ENCODE measurements at places on chromosomes 1 and 21. TPM values are rescaled to one million over a fixed set of nuclear protein-coding genes. Genes with fewer than 3 reads are reported as not detected.
A peak's percentile ranks its signal among the peaks of the same experiment; 100 is the strongest.

DNA sequence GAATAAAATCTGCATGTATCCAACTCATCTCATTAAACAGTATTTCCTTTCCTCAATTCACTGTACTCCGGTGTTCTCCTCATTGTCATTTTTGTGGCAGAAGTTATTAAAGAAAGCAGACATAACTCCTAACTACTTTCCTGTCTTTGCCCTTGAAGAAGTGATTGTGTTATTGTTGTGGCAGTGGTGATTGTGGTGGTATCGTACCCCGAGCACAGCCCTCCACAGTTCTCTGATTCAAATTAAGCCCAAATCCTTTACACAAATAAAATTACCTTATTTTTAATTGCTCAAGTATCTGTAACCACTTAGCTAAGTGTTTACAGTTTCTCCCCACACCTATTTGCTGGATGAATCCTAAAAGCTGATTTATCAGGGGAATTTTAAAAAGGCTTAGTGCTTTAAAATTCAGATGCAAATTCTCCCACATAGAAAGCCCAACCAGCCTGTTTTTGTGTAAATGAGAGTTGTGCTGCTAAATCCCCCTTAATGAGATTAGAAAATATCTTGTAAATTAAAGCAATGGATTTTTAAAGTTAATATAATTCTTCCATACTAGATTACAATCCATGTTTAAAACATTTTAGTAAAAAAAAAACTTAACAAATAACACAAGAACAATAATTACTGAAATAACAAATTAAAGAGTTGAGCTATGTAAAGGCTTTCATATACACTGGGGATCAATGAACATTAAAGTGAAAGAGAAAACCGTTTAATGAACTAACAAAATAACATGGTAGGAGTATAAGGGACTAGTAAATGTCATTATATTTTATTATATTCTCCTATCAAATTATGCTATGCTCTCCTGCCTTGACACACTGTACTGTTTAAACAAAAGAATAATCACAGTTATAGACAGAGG, 259.0 kb downstream of the NEGR1 start:
- no peaks in the 10 kb centered on the region for H3K36me3 ChIP-seq
- no peak overlapping the region for H3K27ac ChIP-seq
- H3K4me1 ChIP-seq, result no peaks in the 10 kb centered on the region
- DNase-seq, result no peak
- no peak overlapping the region for H3K4me3 ChIP-seq

DNA sequence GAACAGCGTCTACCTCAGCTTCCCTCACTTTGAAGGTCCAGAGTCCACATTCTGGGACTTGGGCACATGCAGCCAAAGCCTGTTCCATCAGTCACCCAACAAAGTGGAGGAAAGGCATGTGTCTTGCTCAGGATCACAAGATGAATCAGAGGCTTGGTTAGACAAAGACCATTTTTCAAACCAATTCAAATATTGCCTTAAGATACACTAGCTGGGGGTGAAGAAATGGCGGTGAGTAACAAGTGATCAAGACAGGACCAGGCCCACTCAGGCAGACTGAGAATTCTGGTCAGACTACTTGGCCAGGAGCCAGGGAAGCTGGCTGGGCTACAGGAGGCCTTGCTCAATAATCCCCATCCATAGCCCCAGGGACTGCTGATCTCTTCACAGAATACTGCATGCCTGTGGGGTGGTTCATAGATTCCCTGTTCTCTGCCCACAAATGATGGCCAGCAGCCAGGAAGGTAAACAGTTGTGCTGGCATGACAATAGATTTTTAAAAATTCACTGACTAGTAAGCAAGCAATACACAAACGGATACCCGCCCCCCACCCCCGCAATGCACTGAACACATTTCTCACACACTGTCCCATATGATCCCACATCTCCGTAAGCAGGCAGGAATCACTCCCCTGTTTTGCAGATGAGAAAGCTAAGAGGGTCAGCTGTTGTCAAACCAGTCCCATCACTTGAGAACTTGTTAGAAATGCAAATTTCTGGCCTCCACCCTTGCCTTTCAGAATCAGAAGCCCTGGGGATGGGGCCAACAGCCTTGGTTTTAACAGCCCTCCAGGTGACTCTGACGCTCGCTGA, 27.2 kb downstream of the ERI3 start:
- H3K27me3 ChIP-seq, result no peaks in the 10 kb centered on the region
- H3K4me1 ChIP-seq, result peaks cover 21% of the 10 kb centered on the region
- peak; percentile 66 for DNase-seq
- H3K27ac ChIP-seq, result no peak overlapping the region
- no peaks in the 10 kb centered on the region for H3K36me3 ChIP-seq

GRCh38 chr21:38661889-38662568, 143.7 kb upstream of the ETS2 start:
- H3K36me3 ChIP-seq, result no peaks in the 10 kb centered on the region
- peak overlapping the region; percentile 67 for H3K4me3 ChIP-seq

- DNase-seq, result no peak
- no peak overlapping the region for H3K4me3 ChIP-seq
- H3K27me3 ChIP-seq, result no peaks in the 10 kb centered on the region
- no peaks in the 10 kb centered on the region for H3K4me1 ChIP-seq
- no peak overlapping the region for H3K27ac ChIP-seq
Measured at GRCh38 chr1:231512147-231512698, 16.2 kb upstream of the TSNAX start.

- H3K4me1 ChIP-seq, result no peaks in the 10 kb centered on the region
- H3K27ac ChIP-seq, result no peak overlapping the region
- no peaks in the 10 kb centered on the region for H3K27me3 ChIP-seq
Measured at GRCh38 chr1:17795836-17796645, 40.9 kb downstream of the ACTL8 start.

GRCh38 chr1:151443846-151444782, 15.2 kb downstream of the POGZ start:
- H3K27me3 ChIP-seq, result no peaks in the 10 kb centered on the region
- H3K36me3 ChIP-seq, result no peaks in the 10 kb centered on the region
- no peak overlapping the region for H3K27ac ChIP-seq
- no peak for DNase-seq
- peaks cover 32% of the 10 kb centered on the region for H3K4me1 ChIP-seq

- no peaks in the 10 kb centered on the region for H3K4me1 ChIP-seq
- no peaks in the 10 kb centered on the region for H3K36me3 ChIP-seq
- no peak overlapping the region for H3K4me3 ChIP-seq
- no peaks in the 10 kb centered on the region for H3K27me3 ChIP-seq
- H3K27ac ChIP-seq, result no peak overlapping the region
Measured at GRCh38 chr1:33698361-33699035, 165.4 kb upstream of the HMGB4 start.

- peaks cover 100% of the 10 kb centered on the region for H3K27me3 ChIP-seq
- no peaks in the 10 kb centered on the region for H3K36me3 ChIP-seq
- no peak overlapping the region for H3K4me3 ChIP-seq
- peaks cover 35% of the 10 kb centered on the region for H3K4me1 ChIP-seq
- DNase-seq, result no peak
Measured at GRCh38 chr1:50419192-50419906, 3.9 kb downstream of the DMRTA2 start.

- no peak overlapping the region for H3K27ac ChIP-seq
- no peak overlapping the region for H3K4me3 ChIP-seq
- no peaks in the 10 kb centered on the region for H3K27me3 ChIP-seq
Measured at GRCh38 chr1:231882790-231883189, 256.2 kb downstream of the DISC1 start.

- peak overlapping the region; percentile 1 for H3K4me3 ChIP-seq
- H3K27me3 ChIP-seq, result no peaks in the 10 kb centered on the region
- peaks cover 35% of the 10 kb centered on the region for H3K4me1 ChIP-seq
- no peak for DNase-seq
Measured at GRCh38 chr1:183029591-183030000, 6.4 kb downstream of the LAMC1 start.

DNA sequence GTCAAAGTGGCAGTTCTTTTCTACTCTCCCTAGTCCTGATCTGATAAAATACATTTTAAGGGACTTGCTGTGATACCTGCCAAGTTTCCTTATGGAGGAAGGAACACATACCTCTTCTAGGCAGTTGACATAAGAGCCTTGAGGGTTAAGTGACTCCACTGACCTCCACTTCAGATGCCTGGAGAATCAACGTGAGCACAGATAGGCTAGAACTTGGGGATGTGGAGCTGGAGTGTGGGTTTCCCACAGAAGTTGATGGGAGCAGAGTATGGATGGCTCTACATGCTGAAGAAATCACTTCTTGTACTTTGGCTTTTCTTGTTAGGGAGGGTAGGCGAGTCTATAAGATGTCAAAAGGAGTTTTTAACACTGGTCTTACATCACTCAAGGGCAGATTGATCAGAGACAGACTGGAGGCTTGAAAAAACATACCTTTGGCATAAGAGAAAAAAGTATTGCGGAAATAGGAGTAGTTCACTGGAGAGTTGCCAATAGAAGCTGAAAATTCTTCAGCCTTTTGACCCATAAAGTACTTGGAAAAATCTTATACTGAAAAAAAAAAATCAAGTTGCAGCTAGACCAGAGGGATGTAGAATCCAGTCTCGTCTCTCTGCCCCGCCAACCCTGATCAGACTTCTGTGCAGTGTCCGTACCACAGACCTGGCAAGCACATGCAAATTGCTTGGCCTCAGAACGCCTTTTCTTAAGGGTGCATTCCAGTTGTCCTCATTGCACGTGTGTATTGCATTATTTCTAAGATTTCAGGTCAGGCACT, 5.5 kb downstream of the RHOU start:
- H3K27ac ChIP-seq, result no peak overlapping the region
- no peak overlapping the region for H3K4me3 ChIP-seq
- peaks cover 3% of the 10 kb centered on the region for H3K4me1 ChIP-seq
- no peak for DNase-seq
- H3K27me3 ChIP-seq, result no peaks in the 10 kb centered on the region

DNA sequence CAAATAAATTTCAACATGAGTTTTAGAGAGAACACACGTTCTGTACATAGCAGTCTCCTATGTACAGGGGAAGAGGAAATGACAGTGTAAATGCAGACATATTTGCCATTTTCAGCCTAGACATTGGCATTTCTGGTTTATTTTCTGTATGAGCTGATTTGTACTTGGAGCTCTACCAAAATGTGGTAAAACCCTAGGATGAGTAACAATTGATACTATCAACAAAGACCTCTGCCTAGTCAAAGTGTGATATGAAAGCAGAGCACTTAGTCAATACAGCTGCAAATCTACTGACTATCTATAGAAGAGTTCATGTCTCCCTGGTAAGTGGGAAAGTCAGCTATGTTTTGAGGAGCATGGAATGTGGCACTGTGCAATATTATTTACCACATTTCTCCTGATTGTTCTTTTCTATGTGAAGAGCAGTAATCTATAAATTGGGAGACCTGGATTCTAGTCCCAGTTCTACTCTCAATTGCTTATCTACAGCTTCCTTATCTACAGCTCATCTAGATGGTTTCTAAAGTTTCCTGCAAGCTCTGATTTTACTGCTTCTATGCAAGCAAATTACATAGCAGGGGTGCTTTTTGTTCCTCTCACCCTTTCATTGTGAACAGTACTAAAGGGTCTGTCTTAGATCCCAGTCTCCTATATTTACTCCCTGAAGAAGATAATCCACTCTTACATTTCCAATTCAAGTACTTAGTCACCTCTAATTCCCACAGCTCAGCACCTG, 334.2 kb downstream of the NTNG1 start:
- H3K27ac ChIP-seq, result no peak overlapping the region
- H3K27me3 ChIP-seq, result peaks cover 17% of the 10 kb centered on the region
- H3K36me3 ChIP-seq, result no peaks in the 10 kb centered on the region

- H3K27me3 ChIP-seq, result no peaks in the 10 kb centered on the region
- no peak overlapping the region for H3K4me3 ChIP-seq
- H3K27ac ChIP-seq, result no peak overlapping the region
- no peaks in the 10 kb centered on the region for H3K36me3 ChIP-seq
Measured at GRCh38 chr1:42735056-42735455, 5.0 kb downstream of the CLDN19 start.

- no peak overlapping the region for H3K4me3 ChIP-seq
- H3K27ac ChIP-seq, result peak overlapping the region; percentile 79
- no peaks in the 10 kb centered on the region for H3K36me3 ChIP-seq
- no peaks in the 10 kb centered on the region for H3K27me3 ChIP-seq
- peaks cover 9% of the 10 kb centered on the region for H3K4me1 ChIP-seq
Measured at GRCh38 chr1:32981003-32981901, 16.6 kb upstream of the RNF19B start.

GRCh38 chr21:26758083-26758880, 86.9 kb downstream of the ADAMTS1 start:
- no peaks in the 10 kb centered on the region for H3K36me3 ChIP-seq
- H3K4me3 ChIP-seq, result no peak overlapping the region
- H3K4me1 ChIP-seq, result no peaks in the 10 kb centered on the region
- H3K27ac ChIP-seq, result no peak overlapping the region
- no peak for DNase-seq
- no peaks in the 10 kb centered on the region for H3K27me3 ChIP-seq

DNA sequence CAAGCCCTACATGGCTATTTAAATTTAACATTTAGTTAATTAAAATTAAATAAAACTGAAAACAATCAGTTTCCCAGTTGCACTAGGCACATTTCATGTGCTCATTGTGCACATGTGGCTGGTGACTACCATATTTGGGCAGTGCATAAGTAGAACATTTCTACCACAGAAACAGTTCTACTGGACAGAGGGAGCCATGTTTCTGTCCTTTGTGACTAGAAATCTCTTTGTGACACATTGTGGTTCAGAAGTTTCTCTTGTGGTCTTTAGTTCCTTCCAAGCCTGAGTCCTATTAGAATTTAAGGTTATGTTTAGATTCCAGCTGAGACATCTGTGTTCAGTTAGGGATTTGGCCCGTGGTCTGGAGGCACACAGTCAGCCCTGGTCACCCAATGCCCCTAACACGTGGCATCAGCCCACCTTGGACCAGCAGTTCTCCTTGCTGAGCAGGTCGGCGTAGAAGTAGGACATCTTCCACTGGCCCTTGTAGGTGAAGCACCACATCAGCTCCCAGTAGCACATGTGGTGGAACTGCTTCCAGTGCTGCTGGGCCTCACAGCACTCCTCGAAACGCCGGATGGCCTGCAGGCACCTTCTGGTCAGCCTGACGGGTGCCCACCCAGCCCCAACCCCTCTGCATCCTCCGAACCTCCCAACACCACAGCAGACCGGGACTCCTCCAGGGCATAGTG, 29.1 kb downstream of the TTC39A start:
- H3K4me3 ChIP-seq, result no peak overlapping the region
- no peak overlapping the region for H3K27ac ChIP-seq
- no peaks in the 10 kb centered on the region for H3K36me3 ChIP-seq
- H3K4me1 ChIP-seq, result peaks cover 12% of the 10 kb centered on the region
- DNase-seq, result no peak

GRCh38 chr21:38434913-38435533, 63.3 kb downstream of the ERG start:
- no peaks in the 10 kb centered on the region for H3K27me3 ChIP-seq
- H3K27ac ChIP-seq, result peak overlapping the region; percentile 33
- H3K36me3 ChIP-seq, result no peaks in the 10 kb centered on the region
- peaks cover 3% of the 10 kb centered on the region for H3K4me1 ChIP-seq
- DNase-seq, result no peak

GRCh38 chr1:62335656-62336055, 16.4 kb upstream of the KANK4 start:
- H3K4me1 ChIP-seq, result peaks cover 24% of the 10 kb centered on the region
- no peaks in the 10 kb centered on the region for H3K36me3 ChIP-seq
- H3K4me3 ChIP-seq, result no peak overlapping the region
- no peaks in the 10 kb centered on the region for H3K27me3 ChIP-seq

- H3K4me1 ChIP-seq, result peaks cover 16% of the 10 kb centered on the region
- DNase-seq, result no peak
- H3K27ac ChIP-seq, result no peak overlapping the region
- no peaks in the 10 kb centered on the region for H3K27me3 ChIP-seq
- H3K4me3 ChIP-seq, result no peak overlapping the region
Measured at GRCh38 chr1:113975211-113975895, 3.9 kb upstream of the OLFML3 start.

IPO9 gene
- polyA plus RNA-seq, result 13.8 TPM

TBX19 gene
- 0.34 TPM for polyA plus RNA-seq

PGLYRP3 gene
- polyA plus RNA-seq, result not detected

NPPA gene
- polyA plus RNA-seq, result 59.9 TPM

AHCTF1 gene
- 8.8 TPM for polyA plus RNA-seq

OR2T35 gene
- polyA plus RNA-seq, result not detected

ACTL8 gene
- polyA plus RNA-seq, result not detected

ILDR2 gene
- polyA plus RNA-seq, result 0.84 TPM

CRNN gene
- 0.24 TPM for polyA plus RNA-seq

OR2G3 gene
- not detected for polyA plus RNA-seq

SLAMF9 gene
- 0.24 TPM for polyA plus RNA-seq

RGS8 gene
- not detected for polyA plus RNA-seq
